ENCODE measurements at places on chromosomes 3 and 15.

DNA sequence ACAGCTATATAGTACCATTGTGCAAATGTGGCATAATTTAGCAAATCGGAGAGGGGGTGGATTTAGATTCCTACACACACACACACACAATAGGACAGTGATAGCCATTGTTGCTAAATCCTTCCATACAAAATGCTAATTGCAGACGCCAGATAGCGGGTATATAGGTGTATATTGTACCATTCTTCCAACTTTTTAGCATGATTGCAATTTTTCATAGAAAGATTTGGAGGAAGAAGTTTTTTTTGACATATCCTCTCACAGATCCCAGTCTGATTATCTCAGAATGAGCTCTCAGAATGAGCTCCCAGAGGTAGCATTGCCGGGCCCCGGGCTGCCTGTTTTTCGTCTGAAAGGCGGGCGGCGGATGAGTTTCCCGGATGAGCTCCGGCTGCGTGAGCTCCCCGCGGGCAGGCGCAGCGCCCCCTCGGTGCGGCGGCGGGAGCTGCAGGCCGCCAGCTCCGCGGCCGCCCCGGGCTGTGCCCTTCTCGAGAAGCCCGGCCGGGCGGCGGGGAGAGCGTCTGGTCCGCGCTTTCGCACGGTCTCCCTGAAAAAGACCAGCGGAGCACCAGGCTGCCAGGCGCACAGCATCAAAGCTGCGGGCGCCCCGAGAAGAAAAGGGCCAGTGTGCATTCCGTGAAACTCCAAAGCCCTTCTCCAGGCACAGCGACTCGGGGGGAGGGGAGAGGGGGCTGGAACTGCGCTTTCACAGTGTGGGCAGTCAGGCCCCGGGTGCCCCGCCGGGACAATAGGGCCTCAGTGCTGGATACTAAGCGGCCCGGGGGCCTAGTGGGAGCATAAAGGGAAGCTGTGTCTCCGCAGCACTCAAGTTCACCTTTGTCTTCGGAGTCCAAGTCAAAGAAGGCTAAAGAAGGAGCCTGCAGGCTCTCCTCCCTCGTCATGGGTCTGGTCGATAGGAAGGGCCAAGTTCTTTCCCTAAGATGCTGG lies 12.0 kb upstream of the SHC4 start:
- DNase-seq = peak; percentile 89

GRCh38 chr15:32952901-32953532 lies 235.2 kb downstream of the GREM1 start:
- peak; percentile 42 for DNase-seq

GRCh38 chr3:16545413-16546185 lies 32.1 kb upstream of the RFTN1 start:
- DNase-seq = no peak

GRCh38 chr15:27293607-27294006 lies 322.6 kb downstream of the GABRG3 start:
- no peak for DNase-seq

DNA sequence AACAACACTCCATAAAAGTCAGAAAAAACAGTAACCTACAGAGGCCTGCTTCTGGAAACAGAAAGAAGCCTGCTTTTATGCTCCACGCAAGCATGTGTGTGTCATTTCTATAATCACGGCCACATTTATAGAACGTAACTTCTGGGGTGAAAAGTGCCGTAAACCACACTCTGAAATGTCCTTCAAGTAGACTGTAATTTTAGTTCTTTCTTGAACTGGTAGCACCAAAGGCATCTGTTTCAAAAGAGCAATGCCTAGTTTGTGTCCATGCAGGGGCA lies 19.5 kb upstream of the CMTM7 start:
- no peak for DNase-seq

GRCh38 chr3:43729707-43730414 lies 39.1 kb downstream of the ABHD5 start:
- no peak for DNase-seq
